ENCODE measurements at places on chromosomes 6 and 20. TPM values are rescaled to one million over a fixed set of nuclear protein-coding genes. Genes with fewer than 3 reads are reported as not detected.

Gene PAK5
- 0.11 TPM for total RNA-seq

Gene HAO1
- total RNA-seq = not detected

DNA sequence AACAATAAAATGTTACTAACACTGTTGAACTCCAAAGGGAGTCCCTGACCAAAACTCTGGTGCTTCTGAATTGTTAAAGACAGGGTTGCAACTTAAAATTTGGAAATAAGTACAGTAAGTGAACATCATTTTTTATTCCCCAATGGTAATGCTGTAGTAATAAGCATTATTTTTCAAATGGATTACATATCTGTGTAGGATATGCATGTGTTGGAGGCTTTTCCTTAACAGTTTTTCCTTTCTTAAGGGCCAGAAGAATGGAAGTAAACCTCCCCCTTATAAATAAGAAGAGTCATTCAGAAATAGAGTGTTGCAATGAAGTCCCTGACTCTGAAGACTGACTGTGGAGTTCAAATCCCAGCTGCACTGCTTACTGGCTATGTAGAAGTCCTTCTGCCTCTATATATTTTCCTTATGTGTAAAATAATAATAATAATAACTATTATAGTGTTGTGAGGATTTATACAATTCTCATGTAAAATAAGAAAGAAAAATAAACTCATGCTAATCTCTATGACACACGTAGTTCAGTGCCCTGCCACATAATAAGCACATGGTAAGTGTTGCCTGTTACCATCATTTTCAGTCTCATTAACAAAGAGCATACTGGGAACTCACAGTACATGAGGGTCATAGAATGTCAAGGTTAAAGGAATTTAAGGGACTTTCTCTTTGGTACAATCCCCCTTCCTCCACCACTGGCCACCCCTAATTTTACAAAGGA is 129.8 kb upstream of the SMLR1 start:
- no peak for DNase-seq
- no peak overlapping the region for H3K4me3 ChIP-seq
- H3K27ac ChIP-seq = no peak overlapping the region

DNA sequence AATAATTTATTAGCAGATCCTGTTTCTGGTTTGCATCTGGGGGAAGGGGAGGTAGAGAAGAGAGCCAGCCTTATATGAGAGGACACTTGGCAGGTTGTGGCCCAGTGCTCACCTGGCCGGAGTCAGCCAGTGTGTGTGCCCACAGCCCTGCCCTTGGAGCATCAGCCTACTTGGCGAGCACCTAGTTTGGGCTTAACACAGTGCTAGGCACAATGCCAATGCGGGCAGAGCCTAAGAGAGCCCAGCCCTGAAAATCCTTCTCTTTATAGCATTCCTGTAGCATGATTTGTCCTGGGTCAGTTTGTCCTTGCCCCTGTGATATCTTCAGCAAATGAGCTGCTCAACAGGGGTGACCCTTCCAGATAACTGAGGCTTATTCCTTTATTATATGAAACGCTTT is 73.0 kb downstream of the SLX4IP start:
- peak overlapping the region; percentile 27 for H3K27ac ChIP-seq
- DNase-seq = no peak
- no peak overlapping the region for H3K4me3 ChIP-seq
- peaks cover 4% of the 10 kb centered on the region for H3K4me1 ChIP-seq
- no peaks in the 10 kb centered on the region for H3K36me3 ChIP-seq
- no peaks in the 10 kb centered on the region for H3K27me3 ChIP-seq

- H3K4me3 ChIP-seq = no peak overlapping the region
- H3K4me1 ChIP-seq = no peaks in the 10 kb centered on the region
- H3K27ac ChIP-seq = no peak overlapping the region
- H3K27me3 ChIP-seq = no peaks in the 10 kb centered on the region
- DNase-seq = no peak
Observed at GRCh38 chr6:156182356-156182755, 594.8 kb upstream of the ARID1B start.
